ENCODE measurements at places on chromosomes 6 and 20.
A peak's percentile ranks its signal among the peaks of the same experiment; 100 is the strongest.

- DNase-seq, result no peak
Observed at GRCh38 chr6:98054453-98054852, 771.4 kb upstream of the MMS22L start.

GRCh38 chr6:30130887-30131862 lies 4.8 kb upstream of the TRIM40 start:
- peak; percentile 72 for DNase-seq

DNA sequence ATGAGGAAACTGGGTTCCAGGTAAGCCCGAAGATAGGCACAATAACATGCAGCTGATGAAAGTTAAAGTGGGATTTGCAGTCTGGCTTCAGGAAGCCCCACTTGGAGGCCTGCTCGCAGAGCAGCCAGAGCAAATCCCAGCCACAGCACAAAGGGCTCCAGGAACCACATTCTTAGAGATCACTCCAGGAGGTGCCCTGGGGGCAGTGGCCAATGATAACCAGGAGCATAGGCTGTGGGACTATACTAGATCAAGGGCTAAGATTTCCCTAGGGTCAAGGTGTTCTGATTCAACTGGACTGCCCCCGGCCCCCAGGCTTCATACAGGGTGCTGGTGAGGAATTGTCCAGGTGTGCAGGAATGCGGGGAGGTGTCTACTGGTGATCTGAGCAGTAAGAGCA lies 133.9 kb upstream of the PTPRT start:
- DNase-seq, result no peak

- no peak for DNase-seq
Observed at GRCh38 chr6:144416244-144416643, 131.1 kb downstream of the UTRN start.

- peak; percentile 53 for DNase-seq
Observed at GRCh38 chr6:87155842-87156815, 764 bp downstream of the ZNF292 start.

DNA sequence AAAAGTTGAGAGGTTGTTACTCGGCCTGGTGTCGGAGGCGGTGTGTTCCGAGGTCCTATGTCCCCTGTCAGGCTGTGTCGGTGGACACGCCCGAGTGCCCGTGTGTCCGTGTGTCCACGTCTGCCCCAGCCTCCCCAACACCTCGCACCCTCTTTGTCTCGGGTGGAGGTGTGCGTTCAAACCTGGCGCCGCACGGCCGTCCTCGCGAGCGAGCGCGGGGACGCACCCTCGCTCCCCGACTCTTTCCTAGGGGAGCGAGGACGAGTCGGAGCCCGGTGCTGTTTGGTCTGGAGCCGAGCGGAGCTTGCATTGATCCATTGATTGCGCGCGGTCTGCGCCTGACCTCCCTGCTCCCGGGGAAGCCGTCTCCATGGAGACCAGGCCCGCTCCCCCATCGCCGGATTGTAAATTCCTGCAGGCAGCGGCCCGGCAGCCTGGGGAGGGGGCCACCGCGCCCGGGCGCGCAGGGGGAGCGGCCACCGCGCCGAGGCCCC lies 411 bp upstream of the SCUBE3 start:
- DNase-seq, result no peak

GRCh38 chr20:15862178-15862577 lies 711.1 kb downstream of the KIF16B start:
- no peak for DNase-seq

- DNase-seq, result no peak
Observed at GRCh38 chr20:34495916-34496315, 20.3 kb upstream of the DYNLRB1 start.

- DNase-seq, result no peak
Observed at GRCh38 chr6:10532392-10532791, 11.2 kb downstream of the GCNT2 start.

DNA sequence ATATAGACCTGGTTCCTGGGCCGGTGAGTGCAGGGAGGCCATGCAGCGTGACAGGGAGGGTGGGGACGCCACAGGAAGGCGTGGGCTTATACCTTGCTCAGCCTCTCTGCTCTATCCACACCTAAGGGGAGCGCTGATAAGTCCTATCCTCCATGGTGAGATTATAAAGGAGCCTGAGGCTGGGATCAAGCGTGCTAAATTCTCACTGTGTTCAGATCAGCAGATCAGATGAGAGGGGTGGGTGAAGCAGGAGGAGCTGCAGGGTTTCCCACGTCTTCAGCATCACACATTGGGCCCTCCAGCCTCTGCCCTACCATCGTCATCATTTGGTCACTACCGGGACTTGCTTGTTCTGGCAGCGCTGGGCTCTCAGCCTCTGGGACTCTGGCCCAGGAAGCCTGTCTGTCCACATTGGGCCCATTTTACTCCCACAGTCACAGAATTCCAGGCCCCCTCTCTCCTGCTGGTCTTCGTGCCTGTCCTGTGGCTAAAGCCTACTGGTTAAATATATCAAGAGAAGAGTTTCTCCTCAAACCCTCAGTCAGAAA lies 29.1 kb upstream of the PDE10A start:
- DNase-seq, result no peak

- no peak for DNase-seq
Observed at GRCh38 chr6:115016593-115016992, 673.8 kb upstream of the HS3ST5 start.

GRCh38 chr20:2292416-2293110 lies 3.2 kb upstream of the TGM3 start:
- DNase-seq, result no peak

DNA sequence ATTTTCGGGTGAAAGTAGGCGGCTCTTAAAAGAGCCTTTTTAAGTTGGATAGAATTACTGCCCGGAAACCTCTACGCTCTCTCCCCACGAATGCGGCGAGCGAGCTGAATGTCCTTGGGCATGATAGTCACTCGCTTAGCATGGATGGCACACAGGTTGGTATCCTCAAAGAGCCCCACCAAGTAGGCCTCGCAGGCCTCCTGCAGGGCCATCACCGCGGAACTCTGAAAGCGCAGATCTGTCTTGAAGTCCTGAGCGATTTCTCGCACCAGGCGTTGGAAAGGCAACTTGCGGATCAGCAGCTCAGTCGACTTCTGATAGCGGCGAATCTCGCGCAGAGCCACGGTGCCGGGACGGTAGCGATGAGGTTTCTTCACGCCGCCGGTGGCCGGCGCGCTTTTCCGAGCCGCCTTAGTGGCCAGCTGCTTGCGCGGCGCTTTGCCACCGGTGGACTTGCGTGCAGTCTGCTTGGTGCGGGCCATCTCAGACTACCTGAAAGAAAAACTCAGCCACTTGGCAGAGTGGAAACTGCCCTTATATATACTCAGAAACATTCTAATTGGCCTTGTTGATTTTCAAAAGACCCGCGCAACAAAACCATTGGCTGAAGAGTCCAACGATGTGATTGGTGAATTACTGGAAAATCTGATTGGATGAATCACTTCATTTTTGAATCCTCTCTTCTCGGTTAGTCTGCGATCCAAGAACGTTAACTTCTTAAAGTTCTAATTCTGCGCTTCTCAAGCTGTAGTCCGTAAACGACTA lies 93.9 kb upstream of the BTN3A2 start:
- DNase-seq, result no peak

DNA sequence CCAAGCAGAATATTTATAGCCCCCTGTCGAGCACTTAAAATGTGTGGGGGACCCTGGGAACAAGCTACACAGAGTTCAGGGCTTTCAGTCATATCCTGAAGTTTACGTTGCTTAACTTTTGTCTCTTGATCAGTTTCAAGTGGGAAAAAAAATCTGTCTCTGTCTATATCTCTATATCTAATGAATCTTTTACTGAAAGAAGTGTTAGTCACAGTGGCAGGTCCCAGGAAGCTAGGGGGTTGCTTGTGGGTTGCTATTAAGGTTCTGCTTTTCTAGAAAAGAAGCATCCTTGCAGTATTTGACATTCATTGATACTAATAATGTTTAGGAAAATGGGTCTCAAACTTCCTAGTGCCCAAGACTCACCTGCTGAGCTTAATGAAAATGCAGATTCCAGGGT lies 76.7 kb upstream of the CLDN20 start:
- no peak for DNase-seq

GRCh38 chr6:4814987-4815386 lies 38.8 kb downstream of the CDYL start:
- DNase-seq, result no peak

DNA sequence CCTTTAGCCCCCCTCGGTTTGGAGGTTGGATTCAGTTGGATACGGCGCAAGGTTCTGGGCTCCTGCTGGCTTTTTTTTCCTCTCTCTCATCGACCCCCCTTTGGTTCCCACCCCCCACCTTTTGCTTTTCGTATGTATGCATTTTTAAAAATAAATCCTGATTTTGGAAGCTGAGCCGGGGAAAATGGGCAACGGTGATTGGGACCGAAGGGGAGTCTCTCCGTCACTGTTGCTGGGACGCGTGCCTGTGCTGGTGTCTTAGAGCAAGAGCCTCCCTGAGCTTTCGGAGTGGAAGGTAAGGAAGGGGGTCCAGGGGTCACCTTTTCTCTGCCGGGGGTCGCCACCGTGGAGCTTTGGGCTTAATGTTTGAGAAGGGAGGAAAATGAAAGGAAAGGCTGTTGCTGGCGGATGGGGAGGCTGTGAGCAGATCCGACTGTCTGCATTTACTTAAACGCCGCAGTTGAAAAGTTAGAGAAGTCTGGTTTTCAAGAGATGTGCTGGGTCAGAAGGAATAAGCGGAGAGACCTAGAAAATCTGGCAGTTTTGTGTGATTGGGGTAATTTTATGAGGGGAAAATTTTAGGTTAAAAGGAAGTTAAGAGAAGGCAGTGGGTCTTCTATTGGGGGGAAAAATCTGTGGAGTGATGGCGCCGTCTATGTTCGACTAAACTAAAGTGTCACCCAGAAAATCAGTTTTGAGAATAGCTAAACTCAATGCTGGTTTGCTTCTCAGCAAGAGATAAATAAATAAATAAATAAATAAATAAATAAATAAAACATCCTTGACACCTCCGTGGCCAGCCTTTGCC lies 828 bp downstream of the ADGRB3 start:
- peak; percentile 32 for DNase-seq

DNA sequence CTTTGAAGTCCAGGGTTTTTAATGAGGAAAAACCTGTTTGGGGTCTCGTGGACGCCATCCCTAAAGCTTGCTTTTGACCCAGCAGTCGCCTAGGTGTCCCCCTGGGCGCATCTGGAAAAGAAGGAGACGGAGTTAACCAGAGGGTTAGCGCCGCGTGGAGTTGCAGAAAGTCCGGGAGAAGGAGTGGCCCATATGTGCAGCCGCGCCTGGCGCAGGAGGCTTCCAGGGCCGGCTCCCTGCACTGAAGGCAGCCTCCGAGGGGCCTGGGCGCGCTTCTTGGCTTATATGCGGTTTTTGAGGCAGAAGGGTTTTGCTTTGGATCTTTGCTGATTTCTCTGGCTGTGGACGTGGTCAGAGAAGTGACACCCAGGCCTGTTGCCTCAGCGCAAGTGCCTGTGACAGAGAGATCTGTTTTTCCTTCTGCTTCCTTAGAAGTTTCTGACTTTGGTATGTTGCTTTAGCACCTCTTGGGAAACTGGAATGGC lies 987 bp downstream of the TMEM181 start:
- no peak for DNase-seq

- no peak for DNase-seq
Observed at GRCh38 chr20:63657260-63657936, 714 bp upstream of the RTEL1 start.

DNA sequence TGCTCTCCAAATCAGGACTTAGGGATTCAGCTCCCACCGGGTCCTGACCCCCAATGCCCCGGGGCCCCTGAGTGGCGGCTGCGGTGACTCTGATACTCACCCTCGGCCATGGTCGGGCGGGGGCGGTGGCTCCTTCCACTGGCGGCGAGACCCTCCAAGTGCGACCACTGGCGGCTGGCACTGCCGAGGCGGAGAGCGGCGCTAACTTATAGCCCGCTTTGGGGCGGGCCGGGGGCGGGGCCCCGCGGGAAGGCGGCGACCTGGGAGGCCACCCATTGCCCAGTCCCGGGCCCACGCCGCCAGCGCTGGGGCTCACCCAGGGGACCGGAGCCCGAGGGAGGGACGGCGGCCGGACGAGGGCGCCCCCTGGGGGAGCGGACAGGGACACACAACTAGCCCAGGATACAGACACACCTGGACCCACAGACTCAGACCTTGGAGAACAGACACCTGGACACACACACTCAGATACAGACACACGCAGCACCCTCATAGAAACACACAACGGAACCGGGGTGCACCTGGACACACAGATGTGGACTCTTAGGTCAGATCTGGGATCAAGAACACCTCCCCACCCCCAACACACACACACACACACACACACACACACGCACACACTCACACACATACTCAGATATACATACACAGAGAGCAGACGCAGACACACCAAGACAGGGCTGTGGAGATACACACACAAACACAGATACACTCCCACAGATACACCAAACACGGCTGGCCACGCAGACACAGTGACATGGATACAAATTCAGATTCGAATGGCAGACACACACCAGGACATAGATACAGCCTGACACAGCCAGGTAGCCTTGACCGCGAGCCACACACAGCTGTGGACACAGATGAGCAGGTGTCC lies at the start of gene TGM2:
TGM2 (minus strand) TSS at position 182 of the 877 bp plus-strand sequence; CDS start at position 110, 72 bp downstream.
- peak; percentile 66 for DNase-seq

Measured in head of caudate nucleus (tissue), 42 donors.